ENCODE measurements at places on chromosomes 3 and 15. TPM values are rescaled to one million over a fixed set of nuclear protein-coding genes. Genes with fewer than 3 reads are reported as not detected.
A peak's percentile ranks its signal among the peaks of the same experiment; 100 is the strongest.

Gene CHST2
- total RNA-seq, result 11.8 TPM

Gene LRRIQ4
- not detected for total RNA-seq

Gene GPR160
- 1.4 TPM for total RNA-seq

Gene SEMA3F
- total RNA-seq, result 6.6 TPM

Gene CSPG4
- total RNA-seq, result 26.9 TPM

Gene APEH
- 80.8 TPM for total RNA-seq

GRCh38 chr15:24745290-24745689 lies 69.7 kb downstream of the NPAP1 start:
- H3K4me3 ChIP-seq, result no peak overlapping the region
- no peaks in the 10 kb centered on the region for H3K36me3 ChIP-seq
- H3K27ac ChIP-seq, result no peak overlapping the region

DNA sequence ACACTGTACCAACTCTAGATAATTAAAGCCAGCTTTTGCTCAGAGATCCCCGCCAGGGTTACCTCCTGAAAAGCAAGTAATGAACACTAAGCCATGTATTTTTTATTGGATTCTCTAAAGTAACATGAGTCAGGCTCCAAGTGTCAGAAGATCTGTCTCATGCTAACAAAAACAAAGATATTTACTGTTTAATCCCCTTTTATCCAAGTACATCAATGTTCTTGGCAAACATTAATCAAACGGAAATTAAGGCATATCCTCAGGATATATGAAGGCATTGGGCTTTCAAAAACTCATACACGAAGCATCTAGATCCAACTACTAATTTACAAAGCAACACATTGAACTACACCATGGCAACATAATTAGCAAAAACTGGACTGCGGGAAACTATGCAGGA lies 37.2 kb downstream of the MYO5A start:
- no peak overlapping the region for H3K27ac ChIP-seq
- H3K4me1 ChIP-seq, result no peaks in the 10 kb centered on the region
- H3K4me3 ChIP-seq, result no peak overlapping the region
- H3K36me3 ChIP-seq, result no peaks in the 10 kb centered on the region

GRCh38 chr3:128683957-128684356 lies 33.3 kb upstream of the RPN1 start:
- H3K36me3 ChIP-seq, result no peaks in the 10 kb centered on the region
- H3K27ac ChIP-seq, result no peak overlapping the region
- no peak overlapping the region for H3K4me3 ChIP-seq
- no peak for DNase-seq
- H3K4me1 ChIP-seq, result peaks cover 5% of the 10 kb centered on the region

DNA sequence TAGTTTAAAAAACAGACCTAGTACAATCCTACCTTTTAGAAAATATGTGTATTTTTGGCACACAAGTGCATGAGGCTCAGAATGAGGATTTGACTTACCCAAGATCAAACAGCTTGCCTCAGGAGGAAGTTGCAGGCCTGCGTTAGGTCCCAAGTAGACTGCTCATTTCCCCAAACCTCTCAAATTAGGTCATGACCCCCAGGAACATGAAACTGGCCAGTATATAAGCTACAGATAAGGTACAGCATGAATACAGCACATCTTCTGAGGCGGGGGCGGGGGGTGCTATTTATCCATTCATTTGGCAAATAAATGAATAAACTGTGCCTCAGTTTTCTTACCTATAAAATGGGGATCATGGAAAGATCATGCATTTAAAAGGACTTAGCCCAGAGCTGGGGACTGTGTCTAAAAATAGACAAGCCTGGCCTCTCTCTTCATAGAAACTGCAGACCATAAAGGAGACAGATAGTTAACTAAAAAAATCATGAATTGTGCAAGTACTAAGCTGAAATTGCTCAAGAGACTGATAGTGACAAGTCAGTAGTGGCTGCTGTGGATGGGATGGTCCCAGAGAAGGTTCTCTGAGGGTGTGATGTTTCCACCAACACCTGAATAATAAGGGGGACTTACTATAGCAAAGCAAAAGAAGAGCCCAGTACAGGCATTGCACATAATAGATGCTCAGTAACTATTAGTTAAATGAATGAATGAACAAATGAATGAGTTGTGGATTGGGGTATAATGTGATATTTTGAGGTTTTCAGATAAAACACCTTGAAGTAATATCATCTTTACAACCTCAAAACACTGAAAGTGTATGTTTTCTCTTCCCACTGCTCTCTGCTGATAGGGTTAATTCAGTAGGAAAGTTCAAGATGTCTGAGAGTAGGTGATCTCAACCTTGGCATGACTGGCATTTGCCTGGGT lies 258.5 kb upstream of the PROK2 start:
- no peak for DNase-seq
- H3K4me3 ChIP-seq, result no peak overlapping the region
- H3K27ac ChIP-seq, result no peak overlapping the region
- H3K27me3 ChIP-seq, result peaks cover 22% of the 10 kb centered on the region
- no peaks in the 10 kb centered on the region for H3K36me3 ChIP-seq

GRCh38 chr15:72237029-72237852 lies 6.3 kb upstream of the PKM start:
- peaks cover 21% of the 10 kb centered on the region for H3K36me3 ChIP-seq
- H3K27me3 ChIP-seq, result no peaks in the 10 kb centered on the region
- H3K4me1 ChIP-seq, result peaks cover 27% of the 10 kb centered on the region
- peak overlapping the region; percentile 56 for H3K4me3 ChIP-seq
- peak overlapping the region; percentile 98 for H3K27ac ChIP-seq
- peak; percentile 97 for DNase-seq

- no peaks in the 10 kb centered on the region for H3K4me1 ChIP-seq
- DNase-seq, result no peak
- H3K4me3 ChIP-seq, result no peak overlapping the region
These were observed 22.3 kb upstream of the BMF start for GRCh38 chr15:40130799-40131502.

DNA sequence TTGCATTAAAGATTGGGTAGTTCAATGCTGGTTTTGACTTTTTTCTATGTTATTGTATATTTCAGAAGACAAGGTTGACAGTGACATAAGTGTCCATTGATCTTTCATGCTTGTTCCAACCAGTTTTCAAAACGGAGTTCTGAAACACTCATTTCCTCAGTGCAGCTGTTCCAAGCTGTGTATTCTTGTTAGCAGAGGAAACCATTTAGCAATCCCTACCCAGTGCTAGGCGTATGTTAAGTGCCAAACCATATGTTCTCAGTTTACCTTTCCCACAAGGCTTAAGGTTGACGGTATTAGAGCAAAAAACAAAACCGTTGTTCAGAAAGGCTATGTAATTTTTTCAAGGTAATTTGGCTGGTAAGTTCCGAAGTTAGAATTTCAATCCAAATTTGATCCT lies 9.1 kb downstream of the ATOSA start:
- H3K36me3 ChIP-seq, result peaks cover 14% of the 10 kb centered on the region
- H3K27ac ChIP-seq, result no peak overlapping the region
- no peaks in the 10 kb centered on the region for H3K27me3 ChIP-seq
- H3K4me3 ChIP-seq, result no peak overlapping the region
- DNase-seq, result no peak

GRCh38 chr3:72756900-72757299 lies 91.3 kb downstream of the SHQ1 start:
- no peaks in the 10 kb centered on the region for H3K27me3 ChIP-seq
- H3K27ac ChIP-seq, result no peak overlapping the region
- H3K4me3 ChIP-seq, result no peak overlapping the region
- no peak for DNase-seq

DNA sequence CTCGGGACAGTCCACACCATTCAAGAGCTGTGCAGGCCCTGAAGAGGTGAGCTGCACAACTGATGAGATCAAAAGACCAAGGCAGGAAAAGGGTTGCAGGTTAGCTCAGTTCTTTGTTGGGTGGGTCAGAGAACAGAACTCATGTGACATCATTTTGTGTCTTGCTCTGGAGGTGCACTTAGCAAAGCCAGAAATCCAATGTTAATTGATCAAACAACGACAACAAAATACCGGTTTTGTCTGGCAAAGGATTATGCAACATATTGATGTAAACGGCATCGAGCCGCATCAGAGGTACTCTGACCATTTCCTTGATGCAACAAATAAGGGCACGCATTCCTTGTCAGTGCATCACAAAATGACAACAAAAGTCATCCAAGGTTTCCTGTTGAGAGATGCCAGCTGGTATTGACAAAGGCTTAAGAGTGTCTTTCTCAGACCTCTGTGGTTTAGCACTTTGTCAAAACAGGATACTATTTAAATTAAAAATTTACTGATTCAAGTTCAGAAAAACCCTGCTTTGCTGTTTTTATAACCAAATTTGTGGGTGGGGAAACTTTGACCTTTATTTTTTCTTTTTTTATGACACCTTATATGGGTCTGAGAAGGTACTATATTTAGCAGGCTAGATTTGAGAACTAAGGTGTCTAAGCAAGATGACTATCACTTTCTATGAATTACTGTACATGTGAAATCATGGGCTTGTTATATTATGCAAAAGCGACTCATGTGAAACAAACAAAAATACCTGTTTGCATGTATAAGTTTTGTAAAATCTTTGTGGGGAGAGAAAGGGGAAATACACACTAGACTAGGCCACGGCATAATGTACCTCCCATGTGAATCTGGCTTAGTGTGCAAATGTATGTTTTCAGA lies 496.1 kb downstream of the FOXP1 start:
- no peaks in the 10 kb centered on the region for H3K36me3 ChIP-seq
- H3K27me3 ChIP-seq, result no peaks in the 10 kb centered on the region
- H3K27ac ChIP-seq, result peak overlapping the region; percentile 38
- peaks cover 38% of the 10 kb centered on the region for H3K4me1 ChIP-seq

GRCh38 chr3:185737020-185737419 lies 87.8 kb downstream of the IGF2BP2 start:
- H3K27ac ChIP-seq, result no peak overlapping the region
- H3K4me1 ChIP-seq, result peaks cover 34% of the 10 kb centered on the region
- peak; percentile 41 for DNase-seq

DNA sequence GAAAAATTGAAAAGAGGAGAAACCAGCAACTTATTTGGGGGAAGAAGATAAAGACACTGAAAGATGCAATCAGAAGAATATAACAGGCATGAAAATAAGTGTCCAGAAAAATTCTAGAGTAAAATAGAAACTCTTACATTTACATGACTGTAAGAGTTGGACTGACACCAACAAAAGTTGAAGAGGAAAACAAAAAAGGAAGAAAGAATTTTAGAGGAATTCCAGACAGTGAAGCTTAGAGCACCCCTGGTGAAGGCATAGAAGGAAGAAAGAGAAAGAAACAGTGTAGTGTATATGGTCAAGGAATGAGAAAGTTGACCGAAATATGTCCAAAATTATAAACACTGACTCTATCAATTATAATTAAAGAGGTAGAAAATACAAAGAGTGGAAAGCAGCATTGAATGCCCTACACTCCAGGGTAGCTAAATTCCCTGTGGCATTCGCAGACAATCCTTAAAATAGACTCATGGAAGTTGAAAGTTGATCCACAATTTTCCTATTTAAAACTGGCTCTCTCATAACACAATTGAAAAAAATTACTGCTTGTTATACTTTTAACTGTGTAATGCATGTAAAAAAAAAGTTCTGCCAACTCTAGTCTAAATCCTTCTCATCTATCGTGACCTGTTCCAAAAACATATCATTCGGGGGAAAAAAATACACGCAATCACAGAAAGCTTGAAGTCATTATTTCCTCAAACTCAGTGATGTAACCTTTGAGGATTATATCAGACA lies 102.6 kb upstream of the ABI3BP start:
- H3K27me3 ChIP-seq, result no peaks in the 10 kb centered on the region
- no peaks in the 10 kb centered on the region for H3K4me1 ChIP-seq
- H3K4me3 ChIP-seq, result no peak overlapping the region
- H3K36me3 ChIP-seq, result no peaks in the 10 kb centered on the region

DNA sequence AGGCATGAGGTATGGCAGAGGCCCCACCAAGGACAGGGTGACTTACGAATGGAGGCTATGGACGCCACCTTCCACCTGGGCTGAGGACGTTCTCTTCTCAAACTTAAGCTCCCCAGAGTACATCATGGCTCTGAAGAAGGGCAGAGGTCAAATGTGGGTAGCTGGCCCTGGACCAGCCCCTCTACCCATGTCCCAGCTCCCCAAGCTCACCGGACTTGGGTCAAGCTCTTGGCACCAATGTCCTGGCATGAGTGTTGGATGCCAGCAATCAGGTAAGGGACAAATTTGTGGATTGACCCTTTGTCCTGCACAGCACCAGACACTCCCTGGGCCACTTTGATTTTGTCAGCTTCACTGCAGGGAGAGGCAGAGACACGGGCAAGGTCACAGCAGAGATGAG lies 2.5 kb downstream of the NDUFAF3 start:
- peaks cover 31% of the 10 kb centered on the region for H3K4me1 ChIP-seq
- H3K36me3 ChIP-seq, result peaks cover 40% of the 10 kb centered on the region
- DNase-seq, result no peak

DNA sequence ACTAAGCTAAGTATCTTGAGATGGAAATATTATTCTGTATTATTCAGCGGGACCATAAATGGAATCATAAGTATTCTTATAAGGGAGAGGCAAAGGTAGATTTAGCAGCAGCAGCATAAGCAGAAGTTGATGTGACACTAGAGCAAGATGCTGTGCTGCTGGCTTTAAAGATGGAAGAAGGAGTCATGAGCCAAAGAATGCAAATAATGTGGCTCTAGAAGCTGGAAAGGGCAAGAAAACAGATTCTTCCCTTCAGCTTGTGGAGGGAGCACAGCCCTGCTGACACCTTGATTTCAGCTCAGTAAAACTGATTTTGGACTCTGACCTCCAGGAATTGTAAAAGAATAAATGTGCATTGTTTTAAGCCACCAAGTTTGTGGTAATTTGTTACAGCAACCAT lies 144.2 kb upstream of the ANKRD28 start:
- H3K36me3 ChIP-seq, result no peaks in the 10 kb centered on the region
- H3K27me3 ChIP-seq, result no peaks in the 10 kb centered on the region
- H3K4me1 ChIP-seq, result no peaks in the 10 kb centered on the region
- no peak overlapping the region for H3K27ac ChIP-seq
- DNase-seq, result peak; percentile 9
- no peak overlapping the region for H3K4me3 ChIP-seq

DNA sequence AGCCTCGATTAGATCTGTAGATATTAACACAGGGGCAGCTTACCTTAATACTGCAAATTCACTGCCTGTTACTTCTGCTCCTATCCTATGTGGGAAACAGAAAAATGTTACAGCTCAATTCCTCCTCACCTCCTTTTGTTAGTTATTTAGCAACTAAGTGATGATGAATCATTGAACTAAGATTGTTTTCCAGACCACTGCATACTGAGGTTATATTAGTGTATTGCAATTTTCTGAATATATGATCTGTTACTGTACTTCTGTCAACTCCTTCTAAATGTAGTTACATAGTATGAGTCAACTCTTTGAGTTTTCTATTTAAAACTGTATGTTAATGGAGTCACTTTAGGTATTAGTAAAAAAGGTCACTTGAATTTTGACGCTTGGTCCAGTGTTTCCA lies 331.5 kb upstream of the SLCO3A1 start:
- peak; percentile 86 for DNase-seq
- no peaks in the 10 kb centered on the region for H3K36me3 ChIP-seq
- H3K27ac ChIP-seq, result peak overlapping the region; percentile 54
- peaks cover 26% of the 10 kb centered on the region for H3K4me1 ChIP-seq
- no peaks in the 10 kb centered on the region for H3K27me3 ChIP-seq

DNA sequence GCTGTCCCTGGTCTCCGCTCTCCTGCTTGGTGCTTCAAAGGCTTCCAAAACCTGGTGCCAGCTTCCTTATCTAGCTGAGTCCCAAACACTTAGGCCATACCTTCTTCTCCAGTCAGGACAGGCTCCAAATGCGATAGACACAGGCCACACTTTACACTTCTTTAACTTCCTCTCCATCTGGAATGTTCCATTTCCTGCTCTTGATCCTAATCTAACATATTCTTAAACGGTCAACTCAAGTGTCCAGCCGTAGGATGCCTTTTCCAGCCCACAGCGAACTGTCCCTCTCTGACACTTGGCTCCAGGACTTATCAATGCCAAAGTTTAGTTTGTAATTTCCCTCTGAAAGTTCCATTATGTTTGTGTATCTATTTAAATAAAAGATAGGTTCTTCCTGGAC lies 19.2 kb upstream of the PLA2G4F start:
- DNase-seq, result no peak
- no peaks in the 10 kb centered on the region for H3K27me3 ChIP-seq
- H3K27ac ChIP-seq, result no peak overlapping the region
